Activated naive CD4-positive, alpha-beta T cell (primary cell): ENCODE measurements at places on chromosomes 3 and 15.

DNA sequence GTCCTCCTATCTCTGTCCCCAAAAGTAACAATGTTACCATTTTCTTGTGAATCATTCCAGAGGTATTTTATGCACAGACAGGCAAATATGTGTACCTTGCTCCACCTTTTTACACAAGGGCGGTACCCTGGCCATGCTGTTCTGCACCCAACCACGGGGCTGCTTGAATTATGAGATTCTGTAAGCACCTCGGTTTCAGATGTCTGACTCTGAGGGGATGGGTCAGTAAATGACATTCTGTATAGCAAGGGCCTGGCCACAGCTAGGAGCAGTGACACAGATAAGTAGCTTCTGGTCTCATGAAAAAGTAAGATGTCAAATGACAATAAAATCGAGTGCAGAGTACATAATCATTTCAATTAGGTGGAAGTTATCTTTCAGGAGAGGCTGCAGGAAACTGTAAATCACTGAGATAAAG is 30.4 kb upstream of the FLNB start:
- DNase-seq: no peak

GRCh38 chr15:99916668-99917223 is 183.5 kb upstream of the LYSMD4 start:
- DNase-seq: no peak

- no peak for DNase-seq
These were observed 221.8 kb downstream of the UACA start for GRCh38 chr15:70541511-70541910.

- no peak for DNase-seq
These were observed 560.0 kb upstream of the KCNMB2 start for GRCh38 chr3:177976241-177976640.

- DNase-seq: no peak
These were observed 120.7 kb upstream of the MDFIC2 start for GRCh38 chr3:70433091-70433490.

DNA sequence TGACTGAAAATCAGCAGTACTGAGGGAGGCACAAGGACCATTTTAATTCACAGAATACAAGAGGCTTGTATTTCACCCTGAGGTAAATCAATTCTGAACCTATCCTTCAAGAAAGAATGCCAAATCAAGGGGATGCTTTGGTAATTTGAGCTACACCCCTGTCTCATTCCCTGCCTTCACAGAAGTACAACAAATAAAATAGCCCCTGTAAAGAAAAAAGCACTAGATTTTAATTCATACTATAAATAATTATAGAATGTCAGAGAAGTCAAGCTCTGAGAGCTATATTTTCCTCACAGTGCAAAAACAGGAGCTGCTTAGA is 249.0 kb downstream of the ISL2 start:
- no peak for DNase-seq

DNA sequence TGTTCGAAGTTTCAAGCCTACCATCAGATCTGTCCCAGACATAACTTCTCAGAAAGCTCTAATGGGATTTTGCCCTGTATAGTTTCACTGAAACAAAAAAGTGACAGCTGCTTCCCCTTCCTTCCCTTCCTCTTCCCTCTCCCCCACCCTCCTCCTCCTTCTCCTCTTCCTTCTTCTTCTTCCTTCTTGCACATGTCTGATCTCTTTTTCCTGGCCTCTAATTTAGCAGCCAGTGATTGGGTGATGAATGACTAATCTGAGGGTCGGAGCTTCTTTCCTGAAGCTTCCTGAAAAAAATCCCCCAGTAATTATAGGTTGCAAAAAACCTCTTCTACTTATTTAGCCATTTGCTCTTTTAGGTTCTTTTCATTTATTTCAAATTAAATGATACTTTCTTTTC is 168.7 kb downstream of the POTEB3 start:
- no peak for DNase-seq

- DNase-seq: no peak
These were observed 34.8 kb downstream of the IL12A start for GRCh38 chr3:160023476-160023875.

GRCh38 chr3:22960105-22960984 is 242.8 kb upstream of the UBE2E2 start:
- DNase-seq: no peak

DNA sequence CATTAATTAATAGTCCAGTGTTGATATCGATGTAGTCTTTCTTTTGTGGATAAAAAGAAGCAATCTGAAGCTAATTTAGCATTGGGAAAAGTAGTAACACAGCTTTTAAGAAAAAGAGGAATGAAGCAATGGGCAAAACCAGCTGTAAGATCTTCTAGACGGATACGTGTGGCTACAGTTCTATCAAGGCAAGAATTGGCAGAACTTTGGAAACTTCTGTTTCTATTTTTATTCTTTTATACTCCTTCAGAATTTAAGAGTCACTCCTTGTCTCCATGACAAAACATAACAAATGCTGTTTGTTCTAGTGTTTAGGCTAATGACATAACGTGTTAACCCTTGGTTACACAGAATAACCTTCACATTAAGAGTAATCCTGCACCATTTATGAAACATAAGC is 289.2 kb downstream of the ROBO2 start:
- no peak for DNase-seq

GRCh38 chr3:15443826-15444524 is 16.6 kb downstream of the EAF1 start:
- DNase-seq: no peak

DNA sequence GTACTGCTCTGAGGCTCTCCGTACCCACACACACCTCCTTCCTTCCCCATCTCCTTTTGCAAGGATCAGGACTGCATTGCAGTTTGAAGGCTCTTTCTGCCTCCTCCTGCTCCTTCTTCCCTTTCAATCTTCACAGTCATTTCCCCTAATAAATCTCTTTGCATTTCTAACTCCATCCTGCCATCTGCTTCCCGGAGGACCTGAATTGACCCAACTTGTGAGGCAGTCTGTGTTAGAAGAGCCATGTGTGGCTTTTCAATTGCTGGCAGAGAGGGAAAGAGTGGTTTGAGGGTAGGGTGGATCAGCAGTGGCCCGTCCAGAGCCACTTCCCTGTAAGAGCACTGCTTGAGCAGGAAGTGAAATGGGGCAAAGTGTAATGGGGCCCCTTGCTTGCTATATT is 35.8 kb downstream of the ANAPC13 start:
- DNase-seq: no peak

GRCh38 chr3:40477666-40478065 is 744 bp downstream of the ZNF619 start:
- no peak for DNase-seq

DNA sequence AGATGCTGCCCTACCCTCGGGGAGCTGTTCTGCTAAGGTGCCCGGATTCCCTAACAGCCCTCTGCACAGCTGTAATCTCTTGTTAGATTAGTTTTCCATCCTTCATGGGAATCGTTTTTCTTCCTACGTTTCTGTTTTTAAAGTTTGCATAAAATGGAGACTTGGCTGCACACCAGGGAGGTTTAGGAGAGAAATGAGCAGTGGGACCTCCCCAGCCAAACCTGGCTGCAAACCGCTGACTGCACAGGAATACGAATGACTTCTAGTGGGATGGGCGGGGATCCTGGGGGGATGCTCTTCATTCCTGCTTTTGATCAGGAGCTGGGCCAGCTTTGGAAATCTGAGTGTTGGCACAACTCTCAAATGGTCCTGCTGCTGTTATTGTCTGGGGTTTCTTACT is 77.5 kb downstream of the THSD4 start:
- no peak for DNase-seq

DNA sequence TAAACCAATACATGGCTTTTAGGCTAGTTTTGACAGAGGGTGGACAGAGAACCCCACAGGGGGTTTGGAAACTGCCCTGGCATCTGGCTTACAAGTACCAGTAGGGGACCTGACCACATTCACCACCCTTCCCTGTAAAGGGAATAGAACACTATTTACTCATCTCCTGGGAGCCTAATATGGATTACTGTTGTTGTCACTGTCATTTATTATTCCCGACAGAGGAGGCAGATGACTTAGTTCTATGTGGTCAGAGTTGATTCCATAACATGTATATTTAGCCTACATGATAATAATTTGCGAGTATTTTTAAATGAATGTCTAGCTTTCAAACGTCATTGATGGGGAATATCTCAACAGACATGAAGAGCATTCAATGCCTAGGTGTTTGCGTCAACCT is 15.9 kb downstream of the ZBTB38 start:
- DNase-seq: no peak

- no peak for DNase-seq
These were observed 45.8 kb upstream of the FSIP1 start for GRCh38 chr15:39828374-39828931.

- DNase-seq: no peak
These were observed 11.9 kb downstream of the SPINT1 start for GRCh38 chr15:40855706-40856234.

GRCh38 chr15:99956820-99957641 is 223.8 kb upstream of the LYSMD4 start:
- no peak for DNase-seq

- DNase-seq: no peak
These were observed 105.1 kb downstream of the ZMAT3 start for GRCh38 chr3:178966299-178967176.

DNA sequence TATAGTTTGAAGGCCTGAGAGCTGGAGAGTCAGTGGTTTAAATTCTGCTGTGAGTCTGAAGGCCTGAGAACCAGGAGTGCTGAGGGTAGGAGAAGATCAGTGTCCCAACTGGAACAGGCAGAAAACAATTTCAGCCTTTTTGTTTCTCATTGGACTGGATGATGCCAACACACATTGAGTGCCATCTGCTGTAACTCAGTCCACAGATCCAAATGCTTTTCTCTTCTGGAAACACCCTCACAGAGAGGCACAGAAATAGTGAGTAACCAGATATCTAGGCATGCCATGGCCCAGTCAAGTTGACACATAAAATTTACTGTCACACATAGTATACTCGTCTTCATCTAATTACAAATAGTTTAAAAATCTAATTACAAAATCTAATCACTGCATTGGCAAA is 100.8 kb downstream of the NEO1 start:
- no peak for DNase-seq
